ENCODE measurements at places on chromosomes 7 and 10. TPM values are rescaled to one million over a fixed set of nuclear protein-coding genes. Genes with fewer than 3 reads are reported as not detected.

Gene GSTO2
- 18.5 TPM for total RNA-seq

DNA sequence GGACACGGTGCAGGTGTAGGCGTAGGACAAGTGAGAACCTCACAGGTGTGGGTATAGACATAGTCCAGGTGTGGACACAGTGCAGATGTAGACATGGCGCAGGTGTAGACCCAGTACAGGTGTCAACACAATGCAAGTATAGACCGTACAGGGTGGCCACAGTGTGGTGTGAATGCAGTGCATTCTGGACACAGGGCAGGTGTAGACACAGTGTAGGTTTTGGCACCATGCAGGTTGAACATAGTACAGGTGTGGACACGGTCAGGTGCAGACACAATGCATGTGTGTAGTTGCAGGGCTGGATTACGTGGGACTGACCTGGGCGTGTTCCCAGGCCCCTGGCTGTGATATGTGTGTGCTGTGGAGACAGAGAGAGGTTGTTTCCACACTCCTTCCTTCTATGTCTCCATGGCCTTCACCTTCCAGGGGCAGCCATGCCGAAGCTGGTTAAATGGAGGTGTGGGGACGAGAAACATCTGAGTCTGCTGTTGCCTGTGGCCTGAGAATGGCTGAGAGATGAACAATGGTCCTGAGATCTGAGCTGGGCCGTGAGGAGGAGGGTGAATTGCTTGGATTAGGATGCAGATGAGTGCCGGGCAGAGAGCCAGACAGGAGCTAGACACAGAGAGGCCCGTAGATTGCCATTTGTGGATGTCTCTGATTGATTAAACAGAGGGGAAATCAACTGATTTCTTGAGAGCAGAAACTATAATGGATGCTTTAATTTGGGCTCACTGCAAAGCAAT lies 343.9 kb upstream of the SHH start:
- DNase-seq = no peak

DNA sequence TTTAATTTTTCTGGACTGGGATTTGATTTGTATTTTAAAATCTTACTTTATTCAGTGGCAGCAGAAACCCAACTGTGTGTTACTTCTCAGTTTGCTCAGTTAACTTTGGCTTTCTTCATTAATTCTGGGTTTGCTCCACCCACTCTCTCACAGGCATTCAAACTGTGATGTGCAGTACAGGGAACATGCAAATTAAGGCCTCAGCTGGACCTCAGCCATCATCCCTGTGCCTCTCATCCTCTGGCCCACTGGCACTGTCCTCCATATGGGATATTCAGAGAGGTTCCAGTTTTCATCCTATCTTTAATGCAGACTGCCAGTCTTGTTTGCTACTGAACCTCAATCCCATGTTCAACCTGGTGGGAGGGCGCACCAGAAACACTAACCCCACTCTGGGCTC lies 743.4 kb upstream of the IGFBP3 start:
- DNase-seq = no peak

DNA sequence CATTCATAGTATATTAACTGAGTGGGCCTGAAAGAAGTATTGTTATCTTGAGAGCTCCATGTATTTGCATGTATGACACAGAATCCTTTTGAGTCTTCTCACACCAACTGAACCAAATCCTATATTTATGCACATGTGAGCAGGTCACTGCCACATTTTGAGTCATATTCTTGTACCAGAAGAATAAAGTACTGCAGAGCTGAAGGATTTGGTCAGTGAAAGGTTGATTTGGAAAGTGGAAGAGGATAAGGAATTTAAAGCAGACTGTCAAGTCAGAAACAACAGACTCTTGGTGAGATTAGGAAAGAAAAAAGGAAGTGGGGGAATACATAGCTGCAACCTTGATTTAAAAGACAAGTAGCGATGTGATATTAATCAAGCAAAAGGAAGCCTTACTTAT lies 121.8 kb downstream of the ARID5B start:
- no peak for DNase-seq

DNA sequence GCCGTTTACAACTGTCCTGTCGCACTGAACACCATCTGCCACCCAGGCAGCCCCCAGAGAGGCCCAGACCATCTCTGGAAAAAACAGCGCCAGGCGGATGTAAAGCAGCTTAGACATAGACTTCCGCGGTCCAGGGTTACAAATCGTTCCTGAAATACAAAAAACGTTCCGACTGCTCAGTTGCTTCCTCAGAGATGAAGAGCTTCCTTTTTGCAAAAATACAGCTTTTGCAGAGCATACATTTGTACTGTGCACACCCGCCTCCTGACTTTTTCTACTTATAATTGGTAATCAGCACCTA lies 11.4 kb downstream of the DAGLB start:
- no peak for DNase-seq

DNA sequence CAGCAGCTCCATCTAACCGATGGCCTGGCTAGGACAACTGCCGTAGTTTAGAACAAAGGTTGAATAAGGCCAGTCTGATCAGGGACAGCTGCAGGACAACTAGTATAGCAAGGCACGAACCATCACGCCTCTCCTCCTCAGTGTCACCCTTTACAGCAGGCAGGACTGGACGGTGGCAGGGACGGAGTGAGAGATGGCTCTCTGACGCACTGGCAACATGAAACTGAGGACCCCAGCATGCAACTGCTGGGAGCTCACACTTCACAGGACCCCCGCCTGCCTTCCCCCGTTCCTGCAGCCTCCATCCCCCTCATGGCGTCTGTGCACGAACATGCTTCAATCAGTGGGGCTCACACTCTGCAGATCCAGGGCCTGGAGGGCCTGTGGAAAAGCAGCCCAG lies 53.7 kb downstream of the ZRANB1 start:
- no peak for DNase-seq

All from pancreas (tissue), 10 donors.